Progenitor cell of endocrine pancreas (in vitro differentiated cells): ENCODE measurements at places on chromosomes 12 and 14.

- no peak for DNase-seq
Measured at GRCh38 chr14:97642631-97643030, 845.4 kb downstream of the VRK1 start.

DNA sequence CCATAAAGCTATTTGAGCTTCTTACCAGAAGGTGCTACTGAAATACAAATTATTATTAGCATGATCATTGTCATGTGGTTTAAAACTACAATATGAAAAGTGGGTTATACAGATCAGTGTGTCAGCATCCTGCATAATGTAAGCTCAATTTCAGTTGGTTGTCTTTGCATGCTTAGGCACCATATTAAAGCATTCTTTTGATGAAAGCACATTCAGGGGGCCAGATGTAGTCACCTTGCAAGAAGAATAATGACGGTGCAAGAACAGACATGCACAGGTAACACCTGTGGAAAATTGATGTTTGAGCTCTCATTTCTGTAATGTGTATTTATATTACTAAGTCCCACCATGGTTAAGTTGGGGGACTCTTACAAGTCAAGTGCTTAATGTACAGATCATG lies 123.9 kb downstream of the PAX9 start:
- DNase-seq: no peak

GRCh38 chr14:55448141-55448614 lies 7.8 kb upstream of the TBPL2 start:
- no peak for DNase-seq

- DNase-seq: no peak
Measured at GRCh38 chr12:48065041-48065440, 40.8 kb downstream of the SENP1 start.

GRCh38 chr12:130685250-130685787 lies 30.8 kb downstream of the RIMBP2 start:
- DNase-seq: no peak

DNA sequence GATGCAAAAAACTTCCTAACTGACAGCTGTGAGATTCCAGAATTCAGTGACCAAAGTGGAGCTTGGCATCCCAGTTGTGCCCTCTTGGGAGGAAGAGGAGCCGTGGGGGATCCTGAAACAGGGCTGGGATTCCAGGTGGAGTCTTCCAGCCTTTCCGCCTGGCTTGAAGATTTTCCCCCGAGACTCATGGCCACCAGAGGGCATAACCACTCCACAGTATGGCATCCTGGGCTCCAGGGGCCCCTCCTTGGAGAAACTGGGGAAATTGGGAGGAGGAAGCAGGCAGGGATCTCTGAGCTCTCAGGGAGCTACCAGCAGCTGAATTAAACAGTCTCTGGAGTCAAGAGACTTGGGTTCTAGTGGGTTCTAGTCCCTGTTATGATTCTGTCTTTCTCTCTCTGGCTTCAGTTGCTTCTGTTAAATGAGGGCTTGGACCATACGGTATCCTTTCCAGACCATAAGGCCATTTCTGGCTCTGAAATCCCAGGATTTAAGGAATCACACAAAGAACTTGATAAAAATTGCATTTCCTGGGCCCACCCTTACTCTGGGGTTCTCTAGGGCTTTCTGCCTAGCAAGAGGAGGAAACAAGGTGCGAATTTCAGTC lies 2.6 kb upstream of the TAMALIN start:
- DNase-seq: no peak

GRCh38 chr12:48000878-48001504 lies 3.3 kb downstream of the COL2A1 start:
- no peak for DNase-seq
